ENCODE measurements at places on chromosomes 5 and 9.

GRCh38 chr9:86721843-86722705, 225.2 kb downstream of the GAS1 start:
- no peak overlapping the region for H3K4me3 ChIP-seq
- H3K27me3 ChIP-seq = no peaks in the 10 kb centered on the region
- no peaks in the 10 kb centered on the region for H3K36me3 ChIP-seq
- no peak overlapping the region for H3K27ac ChIP-seq
- peaks cover 8% of the 10 kb centered on the region for H3K4me1 ChIP-seq
- no peak for DNase-seq

DNA sequence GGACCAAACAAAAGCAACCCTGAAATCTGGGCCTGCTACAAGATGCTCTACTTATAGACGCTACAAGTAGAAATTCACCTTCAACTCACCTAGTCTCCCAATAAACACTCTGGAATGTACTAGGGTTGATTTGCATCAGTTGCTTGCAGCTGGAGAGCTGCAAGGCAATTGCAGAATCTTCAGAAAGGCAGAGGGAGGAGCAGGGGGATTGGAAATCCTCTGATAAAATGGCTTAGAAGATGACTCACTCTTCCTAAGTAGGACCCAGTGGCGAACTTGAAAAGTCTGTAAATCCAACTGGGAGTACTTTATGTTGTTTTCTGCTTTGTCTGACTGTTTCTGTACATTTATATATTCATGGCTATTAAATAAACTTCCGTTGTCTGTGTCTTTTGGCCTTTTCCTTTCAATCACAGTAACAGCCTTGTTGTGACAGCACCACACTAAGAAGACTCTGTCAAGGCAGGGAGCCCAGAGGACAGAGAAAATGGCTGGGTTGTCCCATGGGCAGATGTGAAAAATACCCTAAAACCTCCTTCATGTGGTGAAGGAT, 14.7 kb upstream of the MLLT3 start:
- H3K36me3 ChIP-seq = no peaks in the 10 kb centered on the region
- no peak overlapping the region for H3K27ac ChIP-seq
- no peak overlapping the region for H3K4me3 ChIP-seq
- no peak for DNase-seq

DNA sequence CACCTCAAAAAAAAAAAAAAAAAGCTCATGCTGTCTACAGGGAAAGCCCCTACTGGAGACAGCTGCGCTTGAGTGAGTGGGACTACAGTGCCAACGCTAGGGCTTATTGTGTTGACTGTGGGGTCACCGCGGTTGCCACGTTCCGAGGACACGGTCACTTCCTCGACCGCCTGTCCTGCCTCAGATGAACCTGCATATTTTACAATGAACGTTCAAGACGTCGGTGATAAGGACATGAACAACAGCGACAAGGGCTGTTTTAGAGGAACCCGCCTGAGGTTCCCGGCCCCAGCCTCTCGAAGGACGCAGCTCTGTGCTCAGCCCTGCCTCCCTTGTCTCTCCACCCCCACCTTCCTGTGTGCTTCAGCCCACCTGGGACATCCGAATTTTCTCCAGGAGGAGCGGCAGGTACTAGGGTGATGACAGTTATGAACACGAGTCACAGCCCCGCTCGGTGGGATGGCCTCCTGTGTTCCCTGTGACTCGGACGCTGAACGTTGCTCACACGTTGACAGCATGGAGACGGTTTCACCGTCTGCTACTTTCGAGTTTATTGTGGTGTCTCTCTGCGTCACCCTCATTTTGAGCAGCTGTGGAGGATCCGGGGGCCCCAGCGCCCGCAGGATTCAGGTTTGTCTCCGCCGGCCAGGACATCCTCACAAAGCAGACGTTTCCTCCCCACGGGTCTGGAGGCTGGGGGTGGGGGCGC, 11.3 kb upstream of the DIPK1B start:
- H3K4me3 ChIP-seq = no peak overlapping the region
- no peak overlapping the region for H3K27ac ChIP-seq
- peaks cover 10% of the 10 kb centered on the region for H3K27me3 ChIP-seq
- DNase-seq = no peak

- H3K27me3 ChIP-seq = no peaks in the 10 kb centered on the region
- no peak for DNase-seq
- no peaks in the 10 kb centered on the region for H3K36me3 ChIP-seq
- H3K4me3 ChIP-seq = no peak overlapping the region
Observed at GRCh38 chr9:117149996-117150395, 264.9 kb downstream of the ASTN2 start.
